Activated naive CD8-positive, alpha-beta T cell treated with anti-CD3 and anti-CD28 coated beads, Interleukin-2, amount 10 ng/mL, durations not matched to agents 7 days and 5 days (primary cell): ENCODE measurements at places on chromosomes 4 and X. TPM values are rescaled to one million over a fixed set of nuclear protein-coding genes. Genes with fewer than 3 reads are reported as not detected.

GRCh38 chrX:154309041-154309775 lies 13.6 kb downstream of the TKTL1 start:
- H3K27me3 ChIP-seq: no peaks in the 10 kb centered on the region
- H3K27ac ChIP-seq: peak overlapping the region; percentile 87
- no peak for DNase-seq
- H3K36me3 ChIP-seq: no peaks in the 10 kb centered on the region
- peaks cover 25% of the 10 kb centered on the region for H3K4me1 ChIP-seq

GRCh38 chrX:145848448-145848847 lies 30.8 kb downstream of the SLITRK2 start:
- H3K4me1 ChIP-seq: no peaks in the 10 kb centered on the region
- H3K36me3 ChIP-seq: no peaks in the 10 kb centered on the region
- no peaks in the 10 kb centered on the region for H3K27me3 ChIP-seq
- H3K4me3 ChIP-seq: no peak overlapping the region

GRCh38 chrX:150692831-150693724 lies at the start of gene MTMR1:
MTMR1 (plus strand) TSS chrX:150693396; CDS start chrX:150693531, 135 bp downstream.
- peak within 1 kb of the TSS; percentile 90 for H3K4me3 ChIP-seq
- H3K4me1 ChIP-seq: peaks cover 49% of the 10 kb centered on the region
- peak within 1 kb of the TSS; percentile 91 for H3K27ac ChIP-seq
- H3K36me3 ChIP-seq: peaks cover 13% of the 10 kb centered on the region

DNA sequence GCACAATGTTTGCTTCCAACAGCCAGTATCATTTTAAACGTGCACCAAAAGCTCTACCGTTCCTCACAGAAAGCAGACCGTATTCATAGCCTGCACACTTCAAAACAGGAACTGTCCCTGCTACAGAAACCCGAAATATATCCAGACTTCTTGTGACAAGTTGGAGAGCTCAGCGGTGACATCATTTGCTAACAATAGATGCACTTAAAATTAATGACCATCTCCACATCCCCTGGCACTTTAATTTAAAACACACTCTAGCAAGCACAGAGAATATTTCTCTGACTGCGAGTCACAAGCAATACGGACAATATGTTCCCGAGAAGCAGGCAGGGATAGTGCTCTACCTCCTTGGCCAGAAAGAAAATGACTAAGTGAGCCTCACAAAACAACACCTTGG lies 2.5 kb downstream of the NYX start:
- H3K36me3 ChIP-seq: no peaks in the 10 kb centered on the region
- peak overlapping the region; percentile 10 for H3K27ac ChIP-seq
- DNase-seq: no peak
- H3K27me3 ChIP-seq: no peaks in the 10 kb centered on the region
- peak overlapping the region; percentile 52 for H3K4me3 ChIP-seq
- peaks cover 9% of the 10 kb centered on the region for H3K4me1 ChIP-seq

DNA sequence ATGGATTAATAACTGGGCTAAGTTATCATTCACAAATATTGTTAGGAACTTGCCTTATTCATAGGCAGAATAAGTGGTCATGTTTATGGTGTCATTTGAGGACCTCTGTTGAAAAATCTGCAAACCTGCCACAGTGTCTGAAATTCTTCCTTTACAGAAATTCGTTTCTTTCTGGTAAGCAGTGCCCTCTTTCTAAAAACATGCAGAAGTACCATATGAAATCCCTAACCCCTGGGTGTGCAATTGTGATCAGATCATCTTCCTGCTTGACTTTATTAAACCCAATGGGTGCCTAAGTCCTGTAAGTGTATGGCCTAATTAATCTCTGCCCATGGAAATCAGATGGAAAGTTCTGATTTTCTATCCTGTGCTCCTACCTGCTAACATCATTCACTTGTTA lies 4.4 kb upstream of the HTATSF1 start:
- DNase-seq: no peak
- no peaks in the 10 kb centered on the region for H3K4me1 ChIP-seq
- H3K4me3 ChIP-seq: no peak overlapping the region

DNA sequence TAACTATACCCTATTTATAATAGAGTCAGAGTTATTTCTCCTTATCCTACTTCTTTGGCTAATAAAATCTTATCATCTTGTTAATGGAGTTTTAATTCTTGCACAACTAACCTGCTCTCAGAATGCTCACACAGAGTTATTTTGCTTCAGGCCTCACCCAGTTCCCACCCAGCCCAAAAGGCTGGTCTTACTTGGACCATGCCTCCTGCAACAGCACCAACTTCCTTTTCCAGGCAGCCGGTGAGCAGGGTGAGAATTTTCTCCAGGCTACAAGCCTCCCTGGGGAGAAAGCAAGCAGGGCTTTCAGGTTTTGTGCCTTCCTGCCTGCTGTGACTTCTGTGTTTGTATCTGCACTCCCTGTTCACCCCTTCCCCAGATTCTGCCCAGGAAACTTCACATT lies 29.1 kb upstream of the BANK1 start:
- no peak for DNase-seq
- H3K36me3 ChIP-seq: no peaks in the 10 kb centered on the region
- no peaks in the 10 kb centered on the region for H3K4me1 ChIP-seq
- H3K27ac ChIP-seq: no peak overlapping the region
- H3K27me3 ChIP-seq: peaks cover 10% of the 10 kb centered on the region

- H3K4me1 ChIP-seq: no peaks in the 10 kb centered on the region
- H3K4me3 ChIP-seq: no peak overlapping the region
- DNase-seq: no peak
- H3K27ac ChIP-seq: no peak overlapping the region
- no peaks in the 10 kb centered on the region for H3K36me3 ChIP-seq
- H3K27me3 ChIP-seq: peaks cover 3% of the 10 kb centered on the region
Observed at GRCh38 chrX:151938172-151938571, 25.5 kb downstream of the MAGEA4 start.

- H3K27me3 ChIP-seq: no peaks in the 10 kb centered on the region
- H3K4me1 ChIP-seq: no peaks in the 10 kb centered on the region
- no peak overlapping the region for H3K27ac ChIP-seq
- no peak overlapping the region for H3K4me3 ChIP-seq
Observed at GRCh38 chrX:19440713-19441112, 74.6 kb downstream of the MAP3K15 start.

GRCh38 chr4:87823724-87824123 lies 9.0 kb upstream of the MEPE start:
- DNase-seq: no peak
- no peaks in the 10 kb centered on the region for H3K36me3 ChIP-seq
- H3K4me1 ChIP-seq: no peaks in the 10 kb centered on the region
- H3K27me3 ChIP-seq: peaks cover 14% of the 10 kb centered on the region
- H3K4me3 ChIP-seq: no peak overlapping the region

DNA sequence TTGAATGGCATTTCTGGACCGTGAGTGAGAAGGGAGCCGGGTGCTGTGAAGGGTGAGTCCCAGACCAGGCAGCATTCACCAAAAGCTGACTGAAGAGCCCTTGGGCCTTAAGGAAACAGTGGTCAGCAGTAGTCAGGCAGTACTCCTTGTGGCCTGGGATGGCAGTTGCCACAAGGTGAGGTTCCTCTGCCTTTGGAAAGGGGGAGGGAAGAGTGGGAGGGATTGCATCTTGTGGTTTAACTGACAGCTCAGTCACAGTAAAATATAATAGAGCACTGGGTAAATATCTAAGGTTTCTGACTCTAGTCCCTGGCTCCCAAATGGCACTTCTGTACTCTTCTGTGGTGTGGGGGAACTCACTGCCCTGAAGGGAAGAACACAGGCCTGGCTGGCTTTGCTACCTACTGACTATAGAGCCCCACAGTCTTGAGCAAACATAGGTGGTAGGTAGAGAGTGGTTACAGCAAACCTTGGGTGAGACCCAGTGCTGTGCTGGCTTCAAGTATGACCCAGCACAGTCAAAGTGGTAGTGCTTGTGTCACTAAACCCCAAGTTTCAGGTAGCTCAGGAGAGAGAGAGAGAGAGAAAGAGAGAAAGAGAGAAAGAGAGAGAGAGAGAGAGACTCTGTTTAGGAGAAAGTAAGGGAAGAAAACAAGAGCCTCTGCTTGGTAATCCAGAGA lies 154.2 kb downstream of the TEX11 start:
- H3K4me1 ChIP-seq: peaks cover 5% of the 10 kb centered on the region
- H3K27ac ChIP-seq: peak overlapping the region; percentile 73
- no peak for DNase-seq
- H3K27me3 ChIP-seq: peaks cover 4% of the 10 kb centered on the region
- peaks cover 3% of the 10 kb centered on the region for H3K36me3 ChIP-seq

DNA sequence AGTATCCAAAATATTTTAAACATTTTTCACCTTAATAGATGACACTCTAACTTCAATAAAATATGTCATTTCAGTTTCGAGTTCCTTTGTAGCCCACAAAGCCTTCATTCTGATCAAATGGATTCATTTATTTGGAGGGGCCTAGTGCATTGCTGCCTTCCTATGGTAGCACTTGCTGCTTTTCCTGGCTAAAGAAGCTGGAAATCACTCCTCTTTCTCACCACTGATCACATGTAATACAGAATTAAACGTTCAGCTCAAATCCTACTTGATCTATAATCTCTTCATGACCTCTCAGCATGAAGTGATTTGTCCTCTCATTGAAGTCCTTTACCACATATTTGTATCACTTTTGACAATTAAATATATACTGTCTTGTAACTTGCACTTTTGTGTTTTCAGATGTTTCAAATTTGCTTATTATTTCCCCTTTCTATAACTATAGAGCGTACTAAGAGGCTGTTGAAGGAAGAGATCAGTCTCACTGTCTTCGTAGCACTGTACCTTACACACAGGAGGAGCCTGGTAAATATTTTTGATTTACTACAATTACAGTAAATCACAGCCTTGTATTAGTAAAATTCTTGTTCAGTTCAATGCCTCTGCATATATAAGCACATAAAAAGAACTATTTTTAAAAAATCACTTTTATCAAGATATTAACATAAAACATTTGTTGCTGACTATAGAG lies 555 bp downstream of the CFI start:
- H3K27ac ChIP-seq: no peak overlapping the region
- H3K4me1 ChIP-seq: peaks cover 1% of the 10 kb centered on the region
- no peak overlapping the region for H3K4me3 ChIP-seq

- peaks cover 1% of the 10 kb centered on the region for H3K27me3 ChIP-seq
- peaks cover 11% of the 10 kb centered on the region for H3K36me3 ChIP-seq
Observed at GRCh38 chr4:98739751-98740150, 81.3 kb upstream of the TSPAN5 start.

DNA sequence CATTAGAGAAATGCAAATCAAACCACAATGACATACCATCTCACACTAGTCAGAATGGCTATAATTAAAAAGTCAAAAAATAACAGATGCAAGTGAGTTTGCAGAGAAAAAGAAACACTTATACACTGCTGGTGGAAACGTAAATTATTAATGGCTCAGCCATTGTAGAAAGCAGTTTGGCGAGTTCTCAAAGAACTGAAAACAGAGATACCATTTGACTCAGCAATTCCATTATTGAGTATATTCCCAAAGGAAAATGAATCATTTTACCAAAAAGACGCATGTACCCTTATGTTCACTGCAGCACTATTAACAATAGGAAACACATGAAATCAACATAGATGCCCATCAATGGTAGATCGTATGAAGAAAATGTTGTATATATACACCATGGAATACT lies 75.0 kb downstream of the NAA11 start:
- no peak for DNase-seq
- H3K4me1 ChIP-seq: peaks cover 3% of the 10 kb centered on the region
- no peak overlapping the region for H3K27ac ChIP-seq

GRCh38 chr4:24363751-24364150 lies 220.6 kb downstream of the DHX15 start:
- peaks cover 2% of the 10 kb centered on the region for H3K27me3 ChIP-seq
- no peak for DNase-seq
- H3K4me1 ChIP-seq: no peaks in the 10 kb centered on the region

- H3K27me3 ChIP-seq: no peaks in the 10 kb centered on the region
- no peak for DNase-seq
- H3K27ac ChIP-seq: no peak overlapping the region
Observed at GRCh38 chr4:117400039-117400835, 314.9 kb upstream of the TRAM1L1 start.

DNA sequence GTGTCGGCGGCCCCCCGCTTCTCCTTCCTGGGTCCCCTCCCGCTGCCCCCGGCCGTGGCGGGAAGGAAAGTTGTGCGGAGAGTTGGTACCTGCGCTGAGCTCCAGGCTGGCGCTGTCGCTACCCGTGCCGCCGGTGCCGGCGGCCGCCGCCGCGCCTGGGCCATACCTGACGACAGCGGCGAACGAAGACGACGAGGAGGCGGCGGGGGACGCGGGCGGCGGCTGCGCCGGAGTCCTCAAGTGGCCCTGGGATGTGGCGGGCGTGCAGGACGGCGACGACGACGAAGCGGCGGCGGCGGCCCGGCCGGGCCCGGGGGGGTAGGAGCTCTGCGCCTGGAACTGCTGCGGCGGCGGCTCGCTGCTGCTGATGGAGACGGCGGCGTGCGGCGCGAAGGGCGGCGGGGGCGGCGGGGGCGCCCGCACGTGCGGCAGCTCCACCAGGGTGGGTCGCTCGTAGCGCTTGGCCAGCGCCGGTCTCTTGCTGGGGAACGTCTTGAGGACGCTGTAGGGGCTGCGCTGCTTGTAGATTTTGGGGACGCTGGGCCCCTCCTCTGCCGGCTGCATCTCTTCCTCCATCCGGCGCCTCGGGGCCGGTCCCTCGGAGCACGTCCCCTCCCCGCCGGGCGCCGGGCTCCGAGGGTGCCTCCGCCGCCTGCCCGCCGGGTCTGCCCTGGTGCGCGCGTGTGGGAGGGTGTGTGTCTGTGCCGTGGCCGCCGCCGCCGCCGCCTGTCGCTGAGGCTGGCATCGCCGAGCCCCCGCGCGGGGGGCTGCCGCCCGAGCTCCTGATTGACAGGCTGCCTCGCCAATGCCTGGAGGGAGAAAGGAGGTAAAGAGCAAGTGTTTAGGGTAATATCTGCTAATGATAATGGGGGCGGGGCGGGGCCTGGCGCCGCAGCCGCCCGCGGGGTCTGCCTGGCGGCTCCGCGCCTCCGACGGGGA lies 618 bp downstream of the BEND4 start:
- H3K4me3 ChIP-seq: peak overlapping the region; percentile 60
- H3K36me3 ChIP-seq: no peaks in the 10 kb centered on the region
- H3K27me3 ChIP-seq: peaks cover 66% of the 10 kb centered on the region
- H3K27ac ChIP-seq: no peak overlapping the region

- H3K27ac ChIP-seq: no peak overlapping the region
- H3K36me3 ChIP-seq: peaks cover 44% of the 10 kb centered on the region
- H3K4me1 ChIP-seq: peaks cover 38% of the 10 kb centered on the region
- no peaks in the 10 kb centered on the region for H3K27me3 ChIP-seq
- DNase-seq: no peak
Observed at GRCh38 chr4:17583941-17584340, 6.9 kb downstream of the LAP3 start.

GRCh38 chr4:124000233-124000632 lies 603.6 kb downstream of the SPRY1 start:
- no peaks in the 10 kb centered on the region for H3K4me1 ChIP-seq
- no peak overlapping the region for H3K27ac ChIP-seq
- H3K36me3 ChIP-seq: no peaks in the 10 kb centered on the region
- H3K4me3 ChIP-seq: no peak overlapping the region
- DNase-seq: no peak

BEX3 gene
- total RNA-seq: 15.8 TPM

TXLNG gene
- 10.7 TPM for total RNA-seq

LRRC66 gene
- 0.31 TPM for total RNA-seq

POU3F4 gene
- total RNA-seq: not detected

FRG2 gene
- not detected for total RNA-seq

FGD1 gene
- total RNA-seq: 0.06 TPM

P2RY8 gene
- 87.6 TPM for total RNA-seq

RS1 gene
- not detected for total RNA-seq

SCRG1 gene
- total RNA-seq: not detected

TMEM175 gene
- 39.8 TPM for total RNA-seq

SSX2 gene
- not detected for total RNA-seq
